ENCODE measurements at places on chromosomes 12 and 14.

DNA sequence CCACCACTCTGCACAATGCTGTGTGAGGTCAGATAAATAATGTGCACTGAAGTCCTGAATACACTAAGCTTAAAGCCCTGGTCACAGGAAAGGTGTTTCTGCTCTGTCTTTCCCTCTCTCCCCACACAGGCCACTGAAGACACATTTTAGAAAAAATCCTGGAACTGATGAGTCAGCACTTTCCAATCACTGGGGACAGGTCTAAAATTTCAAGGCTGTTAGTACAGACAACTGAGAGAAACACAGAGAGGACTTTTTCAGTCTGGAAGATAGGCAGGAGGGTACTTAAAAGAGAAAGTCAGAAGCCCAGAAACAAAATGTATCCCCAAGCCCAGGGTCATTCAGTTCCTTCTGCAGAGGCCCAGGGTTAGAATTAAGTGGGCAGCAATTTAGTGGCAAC, 333.9 kb upstream of the CCDC196 start:
- no peak for DNase-seq

GRCh38 chr14:51341338-51341737, 101.3 kb downstream of the TMX1 start:
- no peak for DNase-seq

DNA sequence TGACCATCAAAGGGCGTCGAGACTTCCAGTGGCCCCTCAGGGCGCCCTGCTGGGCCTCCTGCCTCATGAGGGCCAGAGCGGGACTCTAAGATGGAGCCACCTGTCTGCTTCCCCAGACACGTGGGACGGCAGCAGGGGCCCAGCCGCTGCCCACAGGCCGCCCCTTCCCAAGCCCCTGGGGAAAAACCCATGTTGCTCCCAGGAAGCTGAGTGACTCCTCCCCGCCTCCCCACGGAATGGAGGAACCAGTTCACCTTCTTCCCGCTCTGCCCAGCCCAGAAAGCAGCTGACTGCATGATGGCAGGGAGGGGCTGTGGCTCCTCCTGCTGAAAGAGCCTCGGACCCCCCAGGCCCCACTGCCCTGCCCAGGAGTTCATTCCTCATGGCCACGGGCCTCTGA, 14.9 kb downstream of the RAB35 start:
- DNase-seq, result no peak

DNA sequence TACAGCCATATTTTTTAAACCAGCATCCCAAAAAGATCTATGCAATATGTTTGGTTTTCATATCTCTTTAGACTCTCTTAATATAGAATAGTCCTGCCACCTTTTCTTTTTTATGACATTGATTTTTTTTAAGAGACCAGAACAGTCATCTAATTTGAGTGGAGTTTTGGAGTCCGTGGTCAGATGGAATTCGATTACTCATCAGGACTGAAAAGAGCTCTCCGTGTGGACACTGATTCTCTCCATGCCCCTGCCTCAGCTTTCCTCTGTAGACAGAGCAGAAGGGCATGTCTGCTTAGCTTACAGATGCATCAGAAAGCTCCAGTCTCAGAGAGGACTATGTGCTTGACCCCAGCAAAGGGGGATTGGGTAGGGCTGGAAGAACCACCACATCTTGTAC, 27.8 kb downstream of the SMCO2 start:
- DNase-seq, result no peak
